GM06990 (cell line): ENCODE measurements at places on chromosomes 7 and 10.

DNA sequence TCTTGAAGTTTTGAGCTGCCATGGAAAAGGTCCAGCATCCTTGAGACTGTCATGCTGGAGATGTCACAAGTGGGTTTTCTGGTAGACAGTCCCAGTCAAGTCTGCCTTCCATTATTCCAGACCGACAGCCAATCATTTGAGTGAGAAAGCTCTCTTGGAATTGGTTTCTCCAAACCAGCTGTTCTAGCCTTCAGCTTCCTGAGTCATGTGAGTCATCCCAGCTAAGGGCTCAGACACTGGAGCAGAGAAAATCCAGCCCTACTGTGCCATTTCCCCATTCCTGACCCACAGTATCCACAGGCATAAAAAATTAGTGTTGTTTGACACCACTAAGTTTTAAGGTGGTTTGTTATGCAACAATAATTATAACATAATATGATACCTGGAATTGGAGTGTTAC lies 219.0 kb downstream of the ADRA2A start:
- no peak for DNase-seq

DNA sequence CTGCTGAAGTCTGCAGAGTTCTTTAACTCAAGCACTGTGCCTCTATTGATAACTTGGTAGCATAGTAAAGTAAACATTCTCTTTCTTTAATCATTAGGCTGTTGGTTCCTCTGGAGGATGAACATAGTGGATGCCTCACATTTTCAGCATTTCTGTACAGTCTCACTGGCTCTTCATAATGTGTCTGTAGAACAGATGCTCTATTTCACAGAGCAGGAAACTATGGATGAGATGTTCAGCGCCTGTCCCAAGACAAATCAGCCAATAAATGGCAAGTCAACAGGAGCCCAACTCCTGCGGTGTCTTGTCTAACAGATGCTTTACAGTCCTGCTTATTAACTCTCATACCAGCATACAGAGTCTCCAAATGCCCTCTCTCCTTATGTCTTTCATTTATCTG lies 36.5 kb downstream of the NRBF2 start:
- no peak for DNase-seq

DNA sequence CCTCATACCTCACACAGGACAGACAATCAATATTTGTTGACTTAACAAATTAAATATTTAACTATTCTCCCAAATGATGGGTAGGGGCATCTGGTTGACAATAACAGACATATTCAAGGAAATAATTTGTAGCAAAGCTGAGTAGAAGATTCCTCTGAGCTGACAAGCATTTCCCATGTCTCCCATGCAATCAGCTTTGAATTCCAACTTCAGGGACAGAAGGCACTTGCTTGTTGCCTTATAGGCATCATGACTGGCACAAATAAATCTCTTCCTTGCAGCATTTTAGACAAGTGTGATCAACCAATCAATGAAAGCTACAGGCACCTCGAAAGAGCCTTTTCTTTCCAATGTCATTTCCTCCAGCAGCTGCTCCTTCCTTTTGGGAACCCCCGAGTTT lies 146.0 kb downstream of the PDE1C start:
- DNase-seq, result no peak

DNA sequence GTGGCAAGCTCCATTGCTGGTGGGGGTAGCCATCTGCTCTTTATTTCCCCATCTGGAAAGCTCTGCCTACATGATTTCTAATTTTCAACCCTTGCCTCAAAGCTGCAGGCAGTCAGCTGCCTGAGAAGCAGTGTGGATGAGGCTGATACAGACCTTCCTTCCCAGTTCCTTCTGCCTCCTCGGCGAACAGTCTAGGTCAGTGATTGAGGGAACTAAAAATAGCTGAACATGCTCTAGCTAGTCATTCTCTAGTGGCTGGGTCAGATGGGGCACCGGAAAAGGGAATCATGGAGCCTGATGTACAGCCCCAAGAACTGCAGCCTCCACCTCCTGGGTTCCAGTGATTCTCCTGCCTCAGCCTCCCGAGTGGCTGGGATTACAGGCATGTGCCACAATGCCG lies 48.7 kb downstream of the NAMPT start:
- no peak for DNase-seq

GRCh38 chr10:89047397-89047796 lies 56.8 kb downstream of the FAS start:
- DNase-seq, result no peak

GRCh38 chr7:122528879-122529481 lies 169.9 kb downstream of the RNF133 start:
- no peak for DNase-seq

- no peak for DNase-seq
These were observed 43.6 kb upstream of the R3HCC1L start for GRCh38 chr10:98090822-98091221.

DNA sequence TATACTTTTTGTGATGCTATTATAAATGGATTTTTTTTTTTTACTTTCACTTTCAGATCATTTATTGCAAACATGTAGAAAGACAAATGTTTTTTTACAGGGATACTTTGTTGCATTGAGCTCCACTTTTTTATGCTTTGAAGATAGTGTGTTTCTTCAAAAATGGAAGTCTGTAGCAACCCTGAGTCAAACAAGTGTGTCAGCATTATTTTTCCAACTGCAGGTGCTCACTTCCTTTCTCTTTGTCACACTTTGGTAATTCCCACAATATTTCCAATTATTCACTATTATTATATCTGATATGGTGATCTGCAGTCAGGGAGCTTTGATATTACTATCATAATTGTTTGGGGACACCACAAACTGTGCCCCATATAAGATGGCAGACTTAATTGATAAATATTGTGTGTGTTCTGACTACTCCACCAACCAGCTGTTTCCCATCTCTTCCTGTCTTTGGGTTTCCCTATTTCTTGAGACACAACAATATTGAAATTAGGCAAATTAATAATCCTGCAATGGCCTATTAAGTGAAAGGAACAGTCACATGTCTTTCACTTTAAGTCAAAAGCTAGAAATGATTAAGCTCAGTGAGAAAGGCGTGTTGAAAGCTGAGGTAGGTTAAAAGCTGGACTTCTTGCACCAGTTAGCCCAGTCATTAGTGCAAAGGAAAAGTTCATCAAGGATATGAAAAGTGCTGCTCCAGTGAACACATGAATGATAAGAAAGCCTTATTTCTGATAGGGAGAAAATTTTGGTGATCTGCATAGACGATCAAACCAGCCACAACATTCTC lies 231.3 kb upstream of the SH2B2 start:
- DNase-seq, result no peak

- DNase-seq, result no peak
These were observed 28.0 kb upstream of the KPNA7 start for GRCh38 chr7:99235925-99236324.

DNA sequence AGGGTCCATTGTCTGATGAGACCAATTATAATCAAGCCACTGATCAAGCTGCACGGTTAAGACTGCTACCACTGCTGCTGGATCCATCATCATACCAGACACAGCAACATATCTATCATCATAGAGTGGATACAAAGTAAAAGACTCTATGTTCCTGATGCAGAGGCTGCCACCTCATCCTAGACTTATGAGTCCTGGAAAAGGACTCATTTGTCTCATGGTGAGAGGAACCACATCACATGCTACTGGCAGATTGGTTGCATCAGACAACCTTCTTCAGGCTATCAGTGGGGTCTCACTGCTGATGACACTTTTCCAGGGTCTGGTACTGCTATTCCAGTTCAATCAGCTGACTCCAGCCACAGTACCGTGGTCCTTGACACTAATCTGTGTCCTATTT lies 79.0 kb downstream of the ABI1 start:
- no peak for DNase-seq

DNA sequence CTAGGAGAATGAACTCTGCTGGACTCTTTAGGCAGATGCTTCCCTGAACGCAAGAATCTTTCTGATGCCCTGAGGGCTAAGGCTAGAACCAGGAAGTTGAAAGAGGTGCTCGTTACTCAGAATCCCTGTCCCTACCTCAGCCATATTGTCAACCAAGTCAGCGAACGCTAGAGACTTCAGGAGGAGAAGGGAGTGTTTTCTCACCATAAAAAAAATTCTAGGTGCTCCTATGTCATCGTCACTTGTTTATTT lies 359.4 kb downstream of the PRPF18 start:
- DNase-seq, result no peak

- DNase-seq, result no peak
These were observed 199.0 kb downstream of the EBF3 start for GRCh38 chr10:129764901-129765663.

- no peak for DNase-seq
These were observed 128.9 kb downstream of the SNX10 start for GRCh38 chr7:26420422-26421019.

DNA sequence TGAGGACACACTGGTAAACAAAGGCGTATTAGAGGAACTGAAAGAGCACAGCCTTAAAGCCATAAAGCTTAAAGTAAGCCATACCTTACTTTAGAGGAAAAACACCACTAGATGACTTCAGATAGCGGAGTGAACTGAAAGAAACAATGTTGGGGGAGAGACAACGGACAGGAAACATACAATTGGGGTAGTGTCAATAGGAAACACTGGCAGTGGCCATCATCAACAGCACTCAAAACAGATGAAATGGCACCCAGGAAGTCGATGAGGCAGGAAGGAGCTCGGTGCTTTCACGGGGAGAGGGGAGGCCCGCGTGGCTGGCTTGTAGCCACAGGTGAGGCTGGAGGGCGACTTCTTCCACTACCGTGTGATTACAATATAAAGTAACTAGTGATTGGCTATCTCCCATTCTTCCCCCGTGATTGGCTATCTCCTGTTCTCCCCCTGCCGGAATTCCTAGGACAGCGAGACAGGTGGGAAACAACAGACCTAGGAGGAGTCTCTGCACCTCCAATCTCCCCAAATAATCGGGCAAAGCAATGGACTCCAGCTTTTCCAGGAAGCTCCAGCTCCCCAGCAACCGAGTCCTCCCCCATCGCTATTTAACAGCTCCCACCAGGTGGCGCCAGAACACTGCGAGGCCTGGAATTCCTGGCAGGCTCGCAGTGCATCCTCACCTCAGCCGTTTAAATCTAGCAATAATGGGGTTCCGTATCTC lies 2.4 kb upstream of the TAS2R38 start:
- DNase-seq, result peak; percentile 48

GRCh38 chr7:42639930-42640329 lies 271.9 kb downstream of the C7orf25 start:
- no peak for DNase-seq

DNA sequence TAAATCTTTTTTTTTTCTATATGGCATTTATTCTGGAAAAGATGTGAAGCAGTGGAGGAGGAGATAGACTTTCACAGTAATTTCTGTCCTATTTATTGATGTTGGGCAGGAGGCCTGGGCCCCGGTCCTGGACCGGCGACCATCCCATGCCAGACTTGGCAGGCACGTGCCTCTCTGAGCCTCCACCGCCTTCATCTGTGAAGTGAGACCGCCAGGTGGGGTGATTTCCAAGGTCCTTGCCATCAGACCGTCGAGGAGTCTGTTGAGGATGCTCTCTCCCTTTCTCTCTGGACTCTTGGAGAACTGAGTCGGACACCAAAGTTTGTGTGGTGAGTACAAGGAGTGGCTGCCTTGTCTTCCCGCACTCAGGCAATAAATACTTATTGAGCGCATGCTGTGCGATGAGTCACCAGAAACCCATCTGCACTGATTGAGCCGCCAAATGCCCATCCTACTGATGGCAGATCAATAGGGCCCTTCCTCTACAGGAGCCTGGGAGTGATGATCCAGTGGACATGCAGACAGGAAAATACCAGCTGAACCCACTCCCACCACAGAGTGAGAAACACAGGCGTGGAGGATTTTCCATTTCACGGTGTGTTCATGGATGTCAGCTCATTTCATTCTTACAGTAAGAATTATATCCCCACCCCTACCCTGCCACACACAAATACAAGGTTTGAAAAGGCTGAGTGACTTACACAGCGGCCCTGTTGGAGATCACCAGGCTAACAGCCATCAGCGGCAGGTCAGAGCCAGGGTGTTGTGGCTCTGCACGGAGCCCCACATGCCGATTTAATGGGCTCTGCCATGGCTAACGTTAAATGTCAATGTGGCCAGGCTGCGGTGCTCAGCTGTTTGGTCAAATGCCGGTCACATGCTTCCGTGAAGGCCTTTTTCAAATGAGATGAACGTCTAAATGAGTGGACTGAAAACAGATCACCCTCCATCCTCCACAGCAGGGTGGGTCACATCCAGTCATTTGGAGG lies 11.5 kb upstream of the PRKAG2 start:
- DNase-seq, result no peak

- no peak for DNase-seq
These were observed 26.2 kb upstream of the AOAH start for GRCh38 chr7:36750451-36750850.

DNA sequence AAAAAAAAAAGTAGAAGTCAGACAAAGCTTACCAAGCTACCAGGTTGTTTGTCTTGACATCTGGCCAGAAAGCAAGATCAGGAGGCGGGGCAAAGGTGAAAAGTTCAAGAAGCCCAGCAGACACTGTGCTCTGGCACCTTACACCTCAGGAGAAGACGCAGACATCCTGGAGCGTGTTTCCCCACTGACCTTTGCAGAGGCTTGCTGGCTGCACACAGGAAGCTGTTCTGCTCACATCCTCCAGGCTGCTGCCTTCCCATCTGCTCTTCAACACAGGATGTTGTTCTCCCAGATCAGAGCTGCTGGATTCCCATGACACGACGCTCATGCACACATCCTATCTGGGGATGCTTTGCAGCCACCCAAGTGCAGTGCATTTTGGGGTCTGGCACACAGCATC lies 174.4 kb upstream of the KIAA1217 start:
- DNase-seq, result no peak

DNA sequence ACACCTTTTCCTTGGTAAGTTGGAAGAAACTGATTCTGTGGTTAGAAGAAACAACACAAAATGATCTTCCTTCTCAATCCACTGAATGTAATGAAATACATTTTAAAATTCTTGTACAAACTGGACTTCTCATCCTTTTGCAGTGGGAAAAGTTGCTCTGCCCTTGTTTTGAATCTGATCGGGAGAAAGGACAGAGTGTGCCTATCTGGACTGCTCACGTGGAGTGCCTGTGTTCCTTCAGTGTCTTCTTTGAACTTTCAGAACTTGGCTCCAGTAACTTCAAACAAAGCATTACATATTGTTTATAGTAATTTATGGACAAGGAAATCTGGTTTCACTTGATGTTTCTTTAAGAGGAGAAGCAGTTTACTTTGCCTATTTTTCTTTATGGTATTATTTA lies 17.1 kb downstream of the SLC26A3 start:
- no peak for DNase-seq

- DNase-seq, result peak; percentile 24
These were observed 1.1 kb downstream of the DENND11 start for GRCh38 chr7:141700848-141701371.

DNA sequence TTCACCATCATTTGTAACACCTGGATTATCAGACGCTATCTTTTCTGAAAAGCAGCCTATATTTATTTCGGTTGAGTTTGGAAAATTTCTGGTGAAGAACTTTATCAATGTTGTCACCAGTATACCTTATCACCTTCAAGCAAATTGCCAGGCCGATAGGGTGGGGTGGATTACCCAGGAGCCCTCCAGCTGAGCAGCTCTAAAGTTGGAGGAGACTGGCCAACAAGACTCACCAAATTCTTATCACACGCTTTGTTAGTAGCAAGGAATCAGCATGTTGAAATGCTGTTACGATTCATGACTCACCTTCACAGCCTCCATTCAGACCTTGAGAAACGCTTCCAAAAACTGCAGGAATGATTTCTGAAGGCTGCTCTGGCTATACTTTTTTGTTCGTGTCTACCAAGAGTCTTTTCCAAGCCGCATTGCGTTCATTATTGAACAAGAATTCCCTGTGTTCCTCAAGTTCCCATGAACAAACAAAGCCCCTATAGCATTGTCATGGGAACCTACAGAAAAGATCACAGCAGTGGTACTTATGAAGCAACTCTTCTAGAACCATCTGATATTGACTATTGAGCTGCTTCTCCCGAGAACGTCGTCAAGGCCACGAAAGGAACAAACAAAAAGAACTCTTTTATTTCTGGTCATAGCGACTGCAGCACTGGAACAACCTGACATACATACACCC lies 291.4 kb downstream of the SFMBT2 start:
- no peak for DNase-seq
